SK-MEL-5 (cell line): ENCODE measurements at places on chromosomes 2 and 18. TPM values are rescaled to one million over a fixed set of nuclear protein-coding genes. Genes with fewer than 3 reads are reported as not detected.
A peak's percentile ranks its signal among the peaks of the same experiment; 100 is the strongest.

GRCh38 chr2:105307550-105307949 lies 22.0 kb downstream of the TGFBRAP1 start:
- no peak for DNase-seq

GRCh38 chr2:118255771-118256372 lies 167.6 kb downstream of the INSIG2 start:
- DNase-seq: no peak

DNA sequence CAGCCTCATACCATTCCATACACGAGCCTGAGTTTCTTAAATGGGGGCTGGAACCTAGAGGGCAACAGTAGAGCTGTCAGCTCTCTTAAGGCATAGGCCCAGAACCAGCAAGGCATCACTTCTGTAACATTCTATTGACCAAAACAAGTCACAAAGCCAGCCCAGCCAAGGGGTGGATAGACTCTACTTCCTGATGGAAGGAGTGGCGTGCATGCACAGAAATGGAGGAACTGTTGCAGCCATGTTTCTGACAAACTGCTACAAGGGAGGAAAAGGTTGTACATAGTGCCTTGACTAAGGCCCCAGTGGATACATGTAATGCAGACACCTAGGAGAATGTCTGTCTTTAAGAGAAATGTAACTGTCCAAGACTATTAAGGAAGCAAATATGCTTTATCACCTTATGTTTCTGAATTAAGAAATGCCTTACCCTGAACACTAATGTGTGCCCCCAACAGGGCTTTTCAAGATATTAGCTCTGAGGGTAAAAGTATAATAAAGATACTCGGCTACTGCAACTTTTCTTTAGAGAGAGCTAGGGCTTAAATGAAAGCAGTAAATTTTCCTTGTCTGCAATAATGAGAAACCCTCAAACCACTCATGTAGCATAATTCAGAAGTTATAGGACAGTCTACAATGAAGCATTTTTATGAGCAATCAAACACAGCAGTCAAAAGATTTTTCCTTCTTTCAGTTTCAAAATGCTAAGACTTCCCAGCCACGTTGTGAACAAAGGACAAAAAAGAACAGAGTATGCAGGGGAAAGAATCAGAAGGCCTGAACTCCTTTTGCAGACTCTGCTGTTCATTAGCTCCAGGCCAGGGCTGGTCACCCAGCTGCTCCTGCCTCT lies 35.1 kb upstream of the CDC42EP3 start:
- peak; percentile 39 for DNase-seq

DNA sequence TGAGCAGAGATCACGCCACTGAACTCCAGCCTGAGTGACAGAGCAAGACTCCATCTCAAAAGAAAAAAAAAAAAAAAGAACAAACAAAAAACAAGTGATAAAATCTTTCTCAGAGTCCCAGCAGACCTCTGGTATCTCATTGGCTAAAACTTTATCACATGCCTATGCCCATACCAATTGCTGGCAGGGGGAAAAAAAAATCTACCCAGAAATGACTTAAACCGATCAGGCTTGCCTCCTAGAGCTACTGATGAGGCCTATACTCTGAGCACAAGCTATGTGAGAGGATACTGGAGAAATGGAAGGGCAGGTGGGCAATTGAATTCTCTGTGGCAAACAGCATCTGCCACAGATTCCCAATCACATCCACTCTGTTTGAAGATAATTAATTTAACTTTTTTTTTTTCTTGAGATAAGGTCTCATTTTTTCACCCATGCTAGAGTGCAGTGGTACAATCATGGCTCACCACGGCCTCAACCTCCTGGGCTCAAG lies 49.0 kb downstream of the FBXO36 start:
- no peak for DNase-seq

DNA sequence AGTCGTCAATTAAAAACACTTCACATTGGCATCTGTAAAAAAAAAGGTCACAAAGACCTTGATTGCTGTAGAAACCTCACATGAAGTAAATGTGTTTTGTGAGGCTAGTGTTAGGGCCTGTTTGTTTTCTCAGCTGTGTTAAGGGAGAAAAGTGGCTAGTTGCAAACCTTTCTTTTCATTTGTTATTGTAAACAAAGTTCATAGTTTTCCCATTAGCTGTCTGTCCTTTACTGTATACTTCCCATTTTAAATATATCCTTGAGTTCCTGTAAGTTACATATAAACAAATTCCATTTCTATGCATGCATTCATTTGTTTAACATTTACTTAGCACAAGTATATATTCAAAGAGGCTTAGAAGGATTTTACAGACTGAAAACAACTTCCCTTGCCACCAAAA lies 1250.2 kb downstream of the LRP1B start:
- no peak for DNase-seq

- DNase-seq: no peak
These were observed 21.1 kb upstream of the MALT1 start for GRCh38 chr18:58649966-58650816.

- DNase-seq: no peak
These were observed 74.5 kb downstream of the TWIST2 start for GRCh38 chr2:238922435-238922834.

GRCh38 chr18:45081566-45082181 lies 401.0 kb downstream of the SETBP1 start:
- no peak for DNase-seq

DNA sequence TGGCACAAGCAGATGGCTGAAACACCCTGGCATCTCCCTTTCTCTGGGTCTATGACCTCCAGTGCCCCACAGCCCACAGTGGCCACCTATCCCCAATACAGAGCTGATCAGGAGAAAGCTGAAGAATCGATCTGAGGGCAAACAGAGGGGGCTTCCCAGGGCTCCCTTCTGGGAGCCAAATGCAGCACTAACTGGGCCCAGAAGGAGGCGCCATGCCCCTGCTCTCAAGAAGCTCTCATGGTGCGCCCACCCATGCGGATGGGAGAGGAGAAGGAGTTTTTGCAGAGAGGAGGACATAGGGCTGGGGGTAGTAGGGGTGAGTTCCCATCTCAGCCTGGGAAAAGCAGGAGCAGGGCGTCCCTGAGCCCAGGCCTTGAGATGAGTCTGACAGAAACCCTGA lies 787.3 kb upstream of the RAB6C start:
- DNase-seq: no peak

DNA sequence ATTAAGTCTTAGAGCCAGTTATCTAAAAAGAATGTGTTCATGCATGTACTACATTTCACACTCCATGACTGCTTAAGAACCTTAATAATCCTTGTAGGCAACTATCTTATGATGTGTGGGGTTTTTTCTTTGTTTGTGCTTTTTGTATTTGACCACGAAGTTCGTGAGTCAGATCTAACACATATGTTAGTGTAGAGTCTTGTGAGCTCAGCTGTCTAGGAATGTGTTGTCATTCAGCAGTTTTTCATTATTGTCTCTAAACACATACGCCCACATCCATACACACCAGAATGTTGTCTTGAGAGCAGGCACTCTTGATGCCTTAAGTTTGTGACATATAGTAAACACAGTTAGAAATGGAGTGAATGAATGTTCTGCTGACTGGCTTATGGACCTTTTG lies 38.4 kb downstream of the CAB39 start:
- no peak for DNase-seq

- no peak for DNase-seq
These were observed 68.1 kb upstream of the TMEM247 start for GRCh38 chr2:46411245-46411641.

GRCh38 chr18:76446321-76447257 lies 48.5 kb downstream of the ZNF516 start:
- DNase-seq: no peak

GRCh38 chr2:132503701-132504100 lies 87.1 kb downstream of the GPR39 start:
- DNase-seq: no peak

DNA sequence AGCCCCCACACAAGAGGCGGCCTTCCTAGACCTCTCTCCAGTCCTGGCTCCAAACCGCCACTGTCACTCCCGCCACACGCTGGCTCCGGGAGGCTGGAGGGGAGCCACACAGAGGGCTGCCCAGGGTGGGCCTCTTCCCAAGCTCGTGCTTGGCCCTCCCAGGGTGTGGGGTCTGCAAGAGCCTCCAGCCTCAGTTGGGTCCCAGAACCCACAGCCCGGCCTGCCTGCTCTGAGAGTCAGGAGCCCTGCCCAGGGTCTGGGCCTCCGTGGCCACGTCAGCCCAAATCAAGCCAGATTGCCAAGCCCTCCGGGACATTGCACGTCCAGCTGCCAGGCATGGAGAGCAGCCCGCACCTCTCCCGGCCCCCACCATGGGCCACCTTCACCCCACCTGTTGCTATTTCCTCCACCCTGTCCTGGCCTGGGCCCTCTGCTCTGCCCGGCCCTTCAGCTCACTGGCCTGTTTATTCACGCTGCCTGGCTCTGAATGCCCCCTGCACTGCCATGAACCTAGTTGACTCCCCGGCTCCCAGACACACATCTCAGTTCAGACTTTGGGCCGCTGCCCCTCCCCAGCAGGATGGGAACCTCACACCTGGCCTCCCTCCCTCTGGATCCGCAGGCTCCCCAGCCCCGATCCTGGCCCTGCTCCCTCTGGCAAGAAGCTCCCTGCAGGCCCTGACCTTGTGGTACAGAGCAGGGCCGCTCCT lies 61.0 kb downstream of the BIN1 start:
- DNase-seq: no peak

GRCh38 chr2:136004965-136005364 lies 19.5 kb upstream of the DARS1 start:
- no peak for DNase-seq

GRCh38 chr2:172856606-172857005 lies 121.0 kb downstream of the RAPGEF4 start:
- no peak for DNase-seq

DNA sequence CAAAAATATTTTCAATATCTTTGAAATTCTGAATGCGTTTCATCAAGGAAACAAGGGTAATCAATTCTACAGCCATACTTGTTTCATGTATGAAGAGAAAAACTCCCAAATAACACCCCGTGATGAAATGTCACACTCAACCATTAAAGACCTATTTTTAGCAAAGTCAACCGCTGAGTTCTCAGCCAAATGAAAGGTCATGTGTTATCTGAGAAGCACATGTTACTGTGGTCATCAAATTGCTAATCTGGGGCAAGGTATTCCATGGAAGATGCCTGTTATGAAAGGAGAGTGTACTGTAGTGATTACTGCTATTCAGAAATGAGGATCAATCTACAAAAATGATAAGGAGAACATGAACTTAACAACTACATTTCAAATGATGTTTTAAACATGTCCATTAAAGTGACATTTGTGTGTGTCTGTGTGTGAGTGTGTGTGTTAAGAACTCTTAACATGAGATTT lies 126.7 kb downstream of the BCL2 start:
- DNase-seq: peak; percentile 78

- DNase-seq: no peak
These were observed 655.2 kb downstream of the EPHA4 start for GRCh38 chr2:220916931-220917330.

DNA sequence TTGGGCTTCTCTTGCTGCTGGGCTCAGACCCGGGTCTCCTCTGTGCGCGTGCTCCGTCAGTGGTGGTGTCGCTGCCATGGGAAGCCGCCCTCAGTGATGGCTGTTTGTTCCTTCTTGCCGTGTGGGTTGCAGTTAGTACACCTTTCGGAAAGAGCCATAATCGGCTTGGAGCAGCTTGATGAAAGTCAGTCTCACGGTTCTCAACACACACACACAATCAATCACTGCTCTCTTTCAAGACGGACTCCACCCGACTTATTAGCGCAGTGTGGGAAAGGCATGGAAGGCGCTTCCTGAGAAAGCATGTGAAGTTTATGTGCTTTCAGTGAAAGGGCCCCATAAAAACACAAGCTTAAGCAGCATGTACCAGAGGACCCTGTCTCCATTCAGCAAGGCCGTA lies 64.1 kb downstream of the SOX11 start:
- DNase-seq: no peak

HOXD13 gene
- 10.3 and 11.8 TPM in 2 replicates for total RNA-seq

THUMPD2 gene
- 12.1 and 14.7 TPM in 2 replicates for total RNA-seq

KLHL14 gene
- 0.13 and 0.43 TPM in 2 replicates for total RNA-seq

TMEFF2 gene
- 0.03 TPM in 1 of 2 replicates, not detected in the other for total RNA-seq

SLC23A3 gene
- 0.13 and 0.34 TPM in 2 replicates for total RNA-seq

B3GNT7 gene
- 20.2 and 21.5 TPM in 2 replicates for total RNA-seq

ANKRD62 gene
- 0.29 and 0.37 TPM in 2 replicates for total RNA-seq

FEV gene
- total RNA-seq: not detected in 2 replicates

CXCR1 gene
- total RNA-seq: not detected in 2 replicates

NT5DC4 gene
- 0.13 TPM in 1 of 2 replicates, not detected in the other for total RNA-seq
